Ureter (tissue), 1 donor: ENCODE measurements at places on chromosomes 12 and 14. TPM values are rescaled to one million over a fixed set of nuclear protein-coding genes. Genes with fewer than 3 reads are reported as not detected.

- no peak for DNase-seq
Measured at GRCh38 chr12:100251917-100252316, 15.0 kb downstream of the DEPDC4 start.

TPPP2 gene
- total RNA-seq: 0.62 TPM

DNA sequence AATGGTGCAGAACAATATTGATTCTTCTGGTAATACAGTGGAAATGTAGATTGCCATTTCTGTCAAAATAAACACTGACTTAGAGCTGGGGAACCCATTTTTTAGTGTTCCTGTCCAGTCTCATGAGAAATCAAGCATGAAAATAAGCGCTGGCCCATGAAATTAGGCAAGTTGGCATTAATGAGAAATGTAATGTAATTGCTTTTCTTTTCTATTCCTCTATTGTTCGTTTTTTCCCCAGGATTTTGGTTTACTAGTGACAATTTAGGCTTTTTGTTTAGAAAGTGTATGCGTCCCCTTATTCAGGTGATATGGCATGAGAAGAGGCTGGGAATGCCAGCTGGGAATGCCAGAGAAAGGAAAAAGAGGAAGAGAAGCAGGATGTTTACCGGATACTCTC is 64.4 kb upstream of the KICS2 start:
- DNase-seq: no peak

- DNase-seq: no peak
Measured at GRCh38 chr14:77124345-77125280, 17.0 kb downstream of the ZDHHC22 start.

KRT85 gene
- total RNA-seq: not detected

MYO1H gene
- not detected for total RNA-seq

GRCh38 chr14:105144666-105145380 is 23.8 kb downstream of the JAG2 start:
- no peak for DNase-seq

KLRC2 gene
- 3.1 TPM for total RNA-seq

- DNase-seq: no peak
Measured at GRCh38 chr14:55547650-55548315, 32.2 kb upstream of the KTN1 start.

- DNase-seq: peak; percentile 67
Measured at GRCh38 chr12:62799126-62799736, 135.7 kb downstream of the PPM1H start.

SERPINA1 gene
- 13.8 TPM for total RNA-seq

DNA sequence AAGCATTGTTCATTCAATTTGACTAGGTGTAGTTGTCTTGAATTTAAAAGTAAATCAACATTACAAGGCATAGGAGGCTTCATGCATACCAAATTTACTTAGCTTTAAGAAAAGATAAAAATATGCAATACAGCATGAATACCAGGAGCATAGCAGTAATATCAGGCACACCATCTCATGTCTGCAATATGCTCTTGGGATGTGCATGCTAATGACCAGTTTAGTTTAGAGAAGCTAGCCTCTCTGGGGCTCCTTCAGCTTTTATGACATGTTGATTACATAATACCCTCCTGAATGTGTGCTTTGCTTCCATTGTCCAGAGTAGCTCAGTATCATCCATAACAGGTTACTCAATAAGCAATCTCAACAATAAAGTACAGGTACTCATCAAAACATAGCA is 497.2 kb downstream of the FLRT2 start:
- no peak for DNase-seq
